Subcutaneous preadipocyte (primary cell): ENCODE measurements at places on chromosomes 2 and 18. TPM values are rescaled to one million over a fixed set of nuclear protein-coding genes. Genes with fewer than 3 reads are reported as not detected.

The ALPP gene
- total RNA-seq, result not detected in 2 replicates

The FAM124B gene
- total RNA-seq, result not detected in 2 replicates

The GALNT14 gene
- 0.98 and 1.1 TPM in 2 replicates for total RNA-seq

The ZNF513 gene
- 5.7 and 6.6 TPM in 2 replicates for total RNA-seq
